ENCODE measurements at places on chromosomes 6 and 20.
A peak's percentile ranks its signal among the peaks of the same experiment; 100 is the strongest.

DNA sequence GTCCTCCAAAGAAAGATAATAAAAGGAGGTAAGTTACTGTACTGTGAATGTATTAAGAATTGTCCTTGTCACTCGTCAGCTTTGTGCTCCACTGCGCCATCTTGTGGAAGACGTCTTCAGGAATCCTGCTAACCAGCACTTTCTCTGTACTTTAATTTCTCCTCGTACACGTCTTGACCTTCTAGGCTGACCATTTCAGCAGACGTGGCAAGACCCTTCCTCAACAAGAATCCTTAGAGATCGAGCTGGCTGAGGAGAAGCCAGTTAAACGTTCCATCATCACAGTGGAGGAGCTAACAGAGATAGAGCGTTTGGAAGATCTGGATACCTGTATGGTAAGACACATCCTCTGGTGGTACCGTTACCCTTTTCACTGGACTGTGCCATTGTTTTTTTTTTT, 95.5 kb upstream of the SCGN start:
- peak; percentile 74 for DNase-seq

DNA sequence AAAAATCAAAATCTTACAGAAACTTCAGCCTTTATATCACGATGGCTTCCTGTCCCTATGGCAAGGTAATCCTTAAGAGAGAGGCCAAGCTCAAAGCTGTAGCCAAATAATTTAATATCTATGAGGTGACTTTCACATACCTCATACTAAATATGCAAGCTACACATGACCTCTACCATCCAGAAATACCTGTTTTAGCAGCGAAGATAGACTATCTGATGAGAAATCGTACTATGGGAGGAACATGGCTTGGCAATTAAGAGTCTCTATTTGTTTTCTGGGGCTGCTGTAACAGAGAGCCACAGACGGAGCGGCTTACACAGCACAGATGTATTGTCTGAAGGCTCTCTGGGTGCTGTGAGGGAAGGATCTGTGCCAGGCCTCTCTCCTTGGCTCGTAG, 31.0 kb upstream of the SALL4 start:
- DNase-seq = no peak

- no peak for DNase-seq
Observed at GRCh38 chr6:121335087-121336008, 1.1 kb upstream of the TBC1D32 start.

DNA sequence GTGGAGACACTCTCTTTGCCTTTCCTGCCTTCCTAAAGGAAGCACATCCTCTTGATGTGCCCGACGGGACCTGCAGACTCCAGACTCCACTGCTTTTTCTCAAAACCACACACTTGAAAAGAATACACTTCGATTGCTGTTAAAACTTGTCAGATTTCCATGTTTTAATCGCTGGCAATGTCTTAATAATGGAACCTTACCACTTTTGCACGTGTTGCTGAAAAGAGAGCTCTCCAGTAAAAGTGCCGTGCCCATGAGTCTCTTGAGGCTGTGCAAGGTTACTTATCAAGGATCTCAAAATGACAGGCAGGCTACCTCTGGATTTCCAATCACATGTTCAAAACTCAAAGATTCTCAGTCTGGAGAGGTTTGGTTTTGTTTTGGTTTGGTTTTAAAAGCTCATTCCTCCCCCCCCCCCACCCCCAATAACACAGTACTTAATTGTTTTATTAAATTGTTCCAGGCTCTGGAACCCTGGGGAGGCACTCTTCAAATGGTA, 12.0 kb upstream of the TFAP2A start:
- no peak for DNase-seq

- DNase-seq = no peak
Observed at GRCh38 chr20:4726710-4727397, 5.1 kb downstream of the PRND start.

GRCh38 chr20:20887593-20888265, 175.3 kb upstream of the RALGAPA2 start:
- DNase-seq = no peak
